ENCODE measurements at places on chromosomes 6 and 20.

DNA sequence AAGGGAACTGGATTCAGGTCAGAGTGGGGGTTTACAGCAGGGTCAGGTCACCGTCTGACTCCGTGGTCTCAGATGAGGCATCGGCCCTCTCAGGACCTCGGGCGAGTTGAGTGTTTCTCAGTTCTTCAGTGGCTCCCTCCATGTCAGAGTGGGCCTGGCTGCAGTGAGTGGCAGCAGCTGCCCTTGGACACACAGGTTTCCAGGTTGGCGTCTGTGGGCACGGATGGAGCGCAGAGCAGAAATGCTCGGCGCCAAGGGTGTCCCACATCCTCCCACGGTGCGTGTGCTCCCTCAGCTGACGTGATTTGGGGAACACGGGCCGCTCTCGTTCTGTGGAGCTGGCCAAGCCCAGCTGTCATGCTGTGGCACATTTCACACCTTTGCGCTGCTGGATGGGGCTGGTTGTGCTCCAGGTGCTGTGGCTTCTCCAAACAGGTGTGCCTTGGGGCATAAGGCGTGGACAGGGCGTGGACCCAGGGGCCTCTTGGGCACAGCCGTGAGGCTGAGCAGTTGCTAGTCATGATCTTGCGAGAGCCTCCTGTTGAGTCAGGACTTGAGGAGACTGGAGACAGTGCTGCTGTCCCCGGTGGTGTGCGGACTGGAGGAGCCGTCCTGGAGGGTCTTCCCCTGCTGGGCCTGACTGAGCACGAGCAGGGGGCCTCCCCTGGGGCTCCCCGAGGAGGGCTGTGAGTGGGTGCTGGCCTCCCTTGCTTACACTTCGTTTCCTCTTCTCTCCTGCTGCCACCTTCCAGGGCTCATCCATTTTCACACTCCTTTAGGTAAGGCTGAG, 9.5 kb upstream of the DNAJC5 start:
- no peak for DNase-seq

DNA sequence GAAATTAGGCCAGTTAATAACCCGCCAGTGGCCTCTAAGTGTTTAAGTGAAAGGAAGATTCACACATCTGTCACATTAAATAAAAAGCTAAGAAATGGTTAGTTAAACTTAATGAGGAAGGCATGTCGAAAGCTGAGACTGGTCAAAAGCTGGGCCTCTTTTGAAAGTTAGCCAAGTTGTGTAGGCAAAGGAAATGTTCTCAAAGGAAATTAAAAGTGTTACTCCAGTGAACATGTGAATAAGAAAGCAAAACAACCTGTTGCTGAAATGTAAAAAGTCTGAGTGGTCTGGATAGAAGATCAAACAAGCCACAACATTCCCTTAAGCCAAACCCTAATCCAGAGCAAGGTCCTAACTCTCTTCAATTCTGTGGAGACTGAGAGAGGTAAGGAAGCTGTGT, 10.9 kb upstream of the MTRF1L start:
- DNase-seq = no peak

GRCh38 chr6:25866011-25866410, 8.0 kb downstream of the SLC17A3 start:
- no peak for DNase-seq

DNA sequence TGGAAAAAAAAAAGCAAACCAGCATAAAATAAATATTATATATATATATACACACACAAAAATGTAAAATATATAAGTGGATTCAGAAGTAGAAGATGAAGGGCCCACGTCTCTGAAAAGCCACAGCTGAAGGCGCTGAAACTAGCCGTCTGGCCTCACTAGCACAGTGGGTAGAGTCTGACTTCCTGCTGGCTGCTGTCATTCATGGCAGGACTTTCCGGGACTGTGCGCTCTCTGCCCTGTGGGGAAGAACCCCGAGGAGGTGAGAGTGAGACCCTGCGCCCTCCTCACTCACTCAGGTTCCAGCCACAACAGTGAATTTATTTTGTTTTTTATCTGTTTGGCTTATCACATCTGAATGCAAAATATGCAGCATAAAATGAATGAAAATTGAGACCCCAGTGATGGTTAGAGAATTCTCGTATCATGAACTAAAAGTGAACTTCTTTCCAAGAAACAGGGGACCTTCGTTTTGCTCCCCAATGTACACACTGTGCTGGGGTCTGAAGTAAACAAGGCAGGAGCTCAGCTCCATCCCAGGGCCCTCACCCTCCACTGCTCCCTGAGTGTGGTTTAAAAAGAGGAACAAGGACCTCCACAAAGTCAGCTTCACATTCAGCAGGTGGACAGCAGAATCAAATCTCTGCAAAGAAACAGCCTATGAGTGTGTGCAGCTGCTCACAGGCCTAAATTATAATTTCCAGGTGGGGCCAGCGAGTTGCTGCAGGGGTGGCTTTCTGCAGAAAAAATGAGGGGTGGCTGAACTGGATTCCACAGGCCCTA, 1.3 kb upstream of the RAMACL start:
- no peak for DNase-seq

- no peak for DNase-seq
Measured at GRCh38 chr6:42099340-42100028, 42.9 kb downstream of the C6orf132 start.

DNA sequence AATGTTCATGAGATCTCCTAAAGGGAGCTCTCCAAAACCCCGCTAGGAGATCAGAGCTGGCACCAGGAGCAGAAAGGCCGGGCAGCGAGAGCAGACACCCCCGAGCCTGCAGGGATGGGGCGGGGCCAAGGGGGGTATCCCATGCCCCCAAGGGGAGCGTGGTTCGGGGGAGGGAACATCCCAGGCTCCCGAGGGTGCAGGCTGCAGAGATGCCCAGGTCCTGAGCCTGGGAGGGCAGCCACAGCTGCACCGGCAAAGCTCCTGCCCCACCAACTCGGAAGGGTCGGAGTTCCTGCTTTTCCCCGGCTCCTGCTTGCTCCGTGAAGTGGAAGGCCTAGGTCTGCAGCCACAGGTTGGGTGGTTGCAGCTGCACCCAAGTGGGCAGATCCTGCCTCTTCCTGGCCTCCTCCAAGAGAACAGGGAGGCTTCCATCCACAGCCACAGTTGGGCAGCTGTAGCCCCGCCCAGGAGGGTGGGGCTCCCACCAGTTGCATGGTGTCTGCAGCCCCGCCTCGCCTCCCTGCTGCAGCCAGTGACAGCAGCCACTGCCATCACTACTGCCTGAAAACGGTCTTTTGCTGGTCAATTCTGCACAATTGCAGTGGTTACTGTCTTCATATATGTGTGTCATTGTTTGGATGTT, 13.4 kb upstream of the GMNN start:
- no peak for DNase-seq

DNA sequence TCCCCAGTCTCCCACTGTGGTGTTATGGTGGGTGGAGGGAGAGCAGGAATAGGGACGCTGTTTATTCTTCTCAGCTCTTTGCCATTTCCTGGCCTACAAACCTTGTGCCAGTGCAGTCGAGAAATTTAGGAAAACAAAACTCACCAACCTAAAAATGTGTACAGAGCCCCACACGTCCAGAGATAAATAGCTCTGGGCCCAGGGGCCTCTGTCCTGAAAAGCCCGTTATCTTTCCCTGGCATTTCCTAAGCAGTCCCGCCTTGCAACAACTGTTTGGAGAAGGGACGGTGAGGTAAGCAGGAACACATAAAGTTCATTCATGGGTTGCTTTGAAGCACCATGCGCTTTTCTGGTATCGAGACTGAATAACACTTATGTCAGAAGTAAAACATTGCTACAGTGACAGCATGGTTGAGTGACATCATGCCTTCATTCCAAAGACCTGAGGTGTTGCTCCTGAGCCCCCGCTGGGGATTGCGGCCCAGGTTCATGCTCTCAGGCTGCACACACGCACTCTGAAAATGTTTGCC, 80.1 kb upstream of the NXT1 start:
- no peak for DNase-seq

- no peak for DNase-seq
Measured at GRCh38 chr20:58899512-58899911, 47.0 kb downstream of the GNAS start.

GRCh38 chr20:36501367-36502006, 39.8 kb upstream of the MYL9 start:
- DNase-seq = no peak

GRCh38 chr6:118588626-118589025, 40.5 kb downstream of the PLN start:
- DNase-seq = no peak

GRCh38 chr6:38804358-38804757, 89.2 kb downstream of the DNAH8 start:
- DNase-seq = no peak

DNA sequence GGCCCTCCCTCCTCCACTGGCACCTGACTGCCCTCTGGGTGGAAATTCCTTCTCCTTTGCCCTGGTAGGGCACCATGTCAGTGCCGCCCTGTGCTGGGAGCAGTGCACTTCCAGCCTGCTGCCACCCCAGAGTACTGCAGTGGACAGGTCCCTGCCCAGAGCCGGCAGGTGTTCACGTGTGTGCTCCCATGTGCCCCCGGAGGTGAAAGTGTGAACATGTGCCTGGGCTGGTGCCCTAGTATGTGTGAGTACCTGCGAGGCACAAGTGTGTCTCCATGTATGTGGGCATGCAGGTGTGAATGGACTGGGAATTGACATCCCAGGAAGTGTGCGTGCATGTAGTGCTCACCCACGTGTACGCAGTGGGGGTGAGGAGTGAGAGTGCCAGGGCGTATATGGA, 29.4 kb downstream of the SDCBP2 start:
- peak; percentile 64 for DNase-seq

DNA sequence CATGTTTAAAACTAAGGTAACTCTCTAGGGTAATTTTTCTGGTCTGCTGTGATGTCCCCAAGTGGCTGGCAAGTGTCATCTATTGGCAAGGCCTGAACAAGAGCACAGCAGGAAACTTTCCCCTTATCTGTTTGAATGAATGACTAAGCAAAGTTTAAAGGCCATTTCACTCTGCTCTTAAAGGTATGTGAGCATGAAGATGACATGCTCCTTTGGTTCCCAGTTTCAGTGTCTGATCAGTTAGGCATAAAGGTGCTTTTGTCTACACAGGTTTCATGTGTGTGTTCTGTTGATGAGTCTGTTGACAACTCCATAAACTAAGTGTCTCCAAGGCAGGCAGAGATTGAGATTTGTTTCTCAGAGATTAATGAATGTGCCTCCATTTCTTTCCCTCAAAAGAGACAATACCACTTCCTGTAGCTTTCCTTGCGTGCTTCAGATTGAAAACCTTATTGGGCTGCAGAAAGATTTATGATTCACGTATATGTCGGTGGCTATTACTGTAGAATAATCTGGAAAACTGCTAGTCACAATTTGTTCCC, 83.9 kb downstream of the MAP3K7 start:
- DNase-seq = no peak

- no peak for DNase-seq
Measured at GRCh38 chr6:111278731-111279130, 191.4 kb downstream of the SLC16A10 start.

DNA sequence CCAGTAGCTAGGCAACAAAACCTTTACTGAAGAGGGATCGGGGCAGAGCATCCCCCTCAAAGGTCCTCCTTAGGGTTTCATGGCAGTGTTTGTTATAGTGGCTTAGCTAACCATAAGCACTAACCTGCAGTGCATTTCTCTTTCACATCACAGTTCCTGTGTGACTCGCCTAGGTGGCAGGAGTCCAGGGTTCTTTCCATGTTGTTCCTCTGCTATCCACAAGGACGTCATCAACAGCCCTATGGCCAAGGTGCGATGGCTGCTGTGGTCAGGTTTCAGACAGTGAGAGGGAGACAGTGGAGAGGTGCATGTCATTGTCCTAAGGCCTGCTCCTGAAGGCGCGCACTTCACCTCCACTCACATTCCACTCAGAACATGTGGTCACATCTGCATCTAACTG, 38.8 kb upstream of the FOXA2 start:
- DNase-seq = no peak

DNA sequence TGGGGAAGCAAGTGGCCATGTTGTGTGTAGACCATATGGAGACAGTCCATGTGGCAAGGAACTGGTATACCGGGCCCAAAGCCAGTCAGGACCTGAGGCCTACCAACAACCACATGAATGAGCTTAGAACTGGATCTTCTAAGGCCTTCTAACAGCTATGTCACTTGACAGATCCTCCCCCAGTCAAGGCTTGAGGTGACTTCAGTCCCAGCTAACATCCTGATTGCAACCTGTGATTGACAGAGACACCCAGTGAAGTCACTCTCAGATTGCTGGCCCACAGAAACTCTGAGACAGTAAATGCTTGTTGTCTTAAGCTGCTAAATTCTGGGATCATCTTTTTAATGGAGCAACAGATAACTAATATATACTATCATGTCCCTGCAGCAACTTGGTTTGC, 32.9 kb downstream of the AHI1 start:
- DNase-seq = no peak

DNA sequence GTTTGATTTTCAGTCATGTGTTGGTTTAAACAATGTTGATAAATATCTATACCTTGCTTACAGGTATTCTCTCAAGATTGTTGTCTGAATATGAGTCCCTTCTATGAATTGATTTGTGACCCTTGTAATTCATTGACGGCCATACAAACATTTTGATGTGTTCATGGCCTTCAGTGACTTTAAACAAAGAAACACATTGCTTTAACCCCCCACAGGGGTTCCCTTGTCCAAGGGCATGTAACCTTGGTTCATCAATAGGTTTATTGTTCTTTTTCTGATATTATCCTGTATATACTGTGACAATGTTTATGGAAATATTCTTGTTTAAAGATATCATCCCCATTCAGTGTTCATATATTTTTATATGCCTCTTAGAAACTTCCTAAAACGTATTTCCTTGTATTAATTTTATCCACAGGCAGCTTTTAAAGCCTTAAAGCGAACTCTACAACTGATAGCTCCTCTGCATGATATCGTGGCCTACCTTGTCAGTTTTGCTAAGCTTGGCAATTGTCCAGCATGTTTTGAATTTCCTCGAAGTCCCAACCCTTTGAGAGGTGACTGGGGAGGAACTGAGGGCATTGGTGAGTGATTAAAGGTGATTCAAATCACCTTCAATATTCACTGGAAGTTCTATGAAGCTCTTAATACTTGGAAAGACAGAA, 87.0 kb downstream of the CD164 start:
- no peak for DNase-seq

- no peak for DNase-seq
Measured at GRCh38 chr20:59078231-59078630, 35.6 kb upstream of the PRELID3B start.

- DNase-seq = no peak
Measured at GRCh38 chr20:47493963-47494293, 7.8 kb upstream of the NCOA3 start.

- no peak for DNase-seq
Measured at GRCh38 chr6:163756079-163756478, 341.6 kb downstream of the QKI start.

DNA sequence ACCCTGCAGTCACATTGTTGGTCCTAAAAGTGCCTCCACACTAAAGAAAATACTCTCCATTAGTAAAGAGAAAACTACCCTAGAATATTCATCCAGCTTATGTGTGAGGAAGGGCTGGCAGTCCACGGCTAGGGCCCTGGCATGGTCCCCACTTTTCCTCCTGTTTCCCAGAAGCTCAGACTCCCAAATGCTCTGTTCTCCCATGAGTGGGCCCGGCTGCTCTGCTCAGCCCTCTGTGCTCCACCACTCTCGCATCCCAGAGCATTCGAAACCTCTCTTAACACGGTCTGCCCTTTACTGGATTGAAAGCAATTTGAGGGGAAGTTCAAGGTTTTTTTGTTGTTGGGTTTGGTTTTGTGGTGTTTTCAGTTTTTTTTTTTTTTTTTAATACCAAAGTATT, 61.8 kb downstream of the APCDD1L start:
- DNase-seq = no peak

Measured in WERI-Rb-1 (cell line).